Fibroblast of the aortic adventitia (primary cell): ENCODE measurements at places on chromosomes 1 and 21. TPM values are rescaled to one million over a fixed set of nuclear protein-coding genes. Genes with fewer than 3 reads are reported as not detected.

TAL1 gene
- total RNA-seq: 0.08 and 0.36 TPM in 2 replicates

ZFYVE9 gene
- total RNA-seq: 28.8 and 38.8 TPM in 2 replicates

AKNAD1 gene
- total RNA-seq: 0.27 TPM in 1 of 2 replicates, not detected in the other

CFAP410 gene
- total RNA-seq: 9.4 and 17.7 TPM in 2 replicates

PERM1 gene
- total RNA-seq: 0.57 TPM in 1 of 2 replicates, not detected in the other

CCDC27 gene
- total RNA-seq: not detected in 2 replicates

VANGL2 gene
- not detected in 2 replicates for total RNA-seq

BATF3 gene
- total RNA-seq: 4.8 TPM in 1 of 2 replicates, not detected in the other

CLIC6 gene
- total RNA-seq: 0.18 TPM in 1 of 2 replicates, not detected in the other

USP24 gene
- total RNA-seq: 21.1 and 44.8 TPM in 2 replicates

FOXD3 gene
- total RNA-seq: not detected in 2 replicates

CFAP126 gene
- not detected in 2 replicates for total RNA-seq

PLCH2 gene
- 0.81 TPM in 1 of 2 replicates, not detected in the other for total RNA-seq

NID1 gene
- total RNA-seq: 26.7 and 68.1 TPM in 2 replicates

PIGP gene
- 2.2 and 19.6 TPM in 2 replicates for total RNA-seq

LYPLAL1 gene
- total RNA-seq: 15.4 and 40.6 TPM in 2 replicates

LGR6 gene
- not detected in 2 replicates for total RNA-seq

B3GALT2 gene
- total RNA-seq: 0.18 and 1.2 TPM in 2 replicates

FCGR3B gene
- total RNA-seq: not detected in 2 replicates
